ENCODE measurements at places on chromosomes 1 and 21.

- DNase-seq: no peak
Measured at GRCh38 chr21:18138507-18138906, 106.1 kb upstream of the CHODL start.

DNA sequence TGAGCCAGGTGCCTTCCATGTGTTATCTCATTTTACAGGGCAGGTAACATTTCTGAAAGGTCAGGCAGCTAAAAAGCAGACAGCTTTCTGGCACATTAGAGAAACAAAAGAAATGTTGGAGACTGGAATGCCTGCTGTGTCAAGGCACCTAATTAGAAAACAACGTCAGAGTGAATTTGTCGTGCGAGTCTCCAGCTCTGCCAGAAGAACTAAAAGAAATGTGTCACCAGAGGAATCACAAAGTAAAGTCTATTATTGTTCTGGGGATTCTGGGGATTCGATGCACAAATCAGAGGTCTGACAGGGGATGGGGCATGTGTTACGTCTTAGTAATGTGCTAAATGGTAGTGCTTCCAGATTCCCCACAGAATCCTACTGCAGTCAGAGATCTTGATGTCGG lies 89.3 kb downstream of the EDEM3 start:
- DNase-seq: no peak

GRCh38 chr1:96587222-96587621 lies 134.4 kb upstream of the PTBP2 start:
- no peak for DNase-seq

DNA sequence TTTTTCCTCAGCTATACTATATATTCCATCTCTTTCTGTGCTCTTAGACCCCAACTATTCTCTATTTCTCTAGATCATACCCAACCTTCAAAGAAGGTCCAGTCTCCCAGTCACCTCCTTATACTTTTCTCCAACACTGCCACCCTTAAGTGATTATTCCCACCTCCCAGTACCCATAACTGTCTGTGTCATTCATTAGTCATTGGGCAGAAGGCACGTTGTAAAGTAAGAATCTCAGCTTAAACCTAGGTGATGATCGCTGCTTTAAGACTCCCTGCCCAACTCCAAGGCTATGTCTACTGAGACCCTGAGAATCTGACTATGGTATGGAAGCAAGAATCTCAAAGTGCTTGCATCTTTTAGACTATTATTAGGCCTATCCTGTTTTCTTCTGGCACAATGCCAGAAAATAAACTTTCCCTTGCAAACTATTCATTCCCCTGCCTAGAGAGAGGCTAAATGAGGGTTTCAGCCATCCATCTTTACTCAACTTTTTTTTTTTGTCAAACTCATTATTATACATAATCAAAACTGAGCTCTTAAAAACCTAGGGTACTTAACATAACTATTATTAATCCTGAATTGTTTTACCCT lies 174.3 kb upstream of the DPT start:
- DNase-seq: no peak

DNA sequence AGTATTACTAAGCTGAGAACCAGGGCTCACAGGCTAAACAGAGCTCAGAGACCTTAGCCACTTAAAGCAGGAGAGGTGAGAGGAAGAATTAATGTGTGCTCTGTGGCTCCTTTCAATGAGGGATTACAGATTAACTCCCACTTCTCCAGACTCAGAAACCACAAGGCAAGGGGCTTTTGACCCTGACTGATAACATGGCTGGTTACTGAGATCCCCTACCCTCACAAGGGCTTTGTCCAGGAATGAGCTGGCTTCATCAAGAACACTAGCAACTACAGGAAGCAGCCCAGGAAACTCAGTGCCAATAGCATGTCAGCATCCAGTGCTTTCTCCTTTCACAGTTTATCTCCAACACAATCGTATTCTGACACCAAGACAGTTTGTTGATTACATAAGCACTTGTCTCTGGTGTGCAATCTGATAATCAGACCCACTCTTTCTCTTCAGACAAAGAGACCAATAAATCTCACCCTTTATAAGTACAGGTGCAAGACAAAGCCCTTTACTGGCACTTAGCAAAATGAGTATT lies 38.8 kb downstream of the ERI3 start:
- DNase-seq: peak; percentile 28

GRCh38 chr1:234629026-234629425 lies 19.0 kb upstream of the IRF2BP2 start:
- DNase-seq: no peak

GRCh38 chr1:174931214-174931613 lies 68.5 kb upstream of the CACYBP start:
- DNase-seq: no peak

DNA sequence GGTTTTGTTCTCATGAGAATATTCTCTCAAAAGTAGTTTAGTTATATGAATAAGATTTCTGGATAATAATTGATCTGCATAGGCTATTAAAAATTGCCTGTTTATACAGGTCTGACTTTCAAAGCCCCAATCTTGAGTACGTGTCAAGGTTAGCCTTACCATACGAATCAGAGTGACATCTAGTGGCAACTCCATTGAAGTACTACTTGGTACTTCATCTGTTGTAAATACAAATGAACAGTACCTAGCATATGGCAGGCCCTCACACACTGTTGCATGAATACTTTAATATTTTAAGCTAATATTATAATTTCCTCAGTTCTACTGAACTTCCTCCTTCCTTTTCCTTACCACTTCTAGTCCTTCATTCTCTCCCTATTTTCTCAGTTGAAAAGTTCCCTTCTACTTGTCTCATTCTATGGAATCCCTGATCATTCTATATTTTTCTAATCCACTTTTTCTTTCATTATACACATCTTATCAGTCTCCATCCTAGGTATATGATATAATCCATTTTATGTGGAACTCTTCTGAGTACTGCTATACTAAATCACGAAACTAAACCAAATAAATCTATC lies 101.2 kb downstream of the AKT3 start:
- peak; percentile 79 for DNase-seq

GRCh38 chr21:38956007-38956406 lies 150.3 kb downstream of the ETS2 start:
- DNase-seq: no peak

DNA sequence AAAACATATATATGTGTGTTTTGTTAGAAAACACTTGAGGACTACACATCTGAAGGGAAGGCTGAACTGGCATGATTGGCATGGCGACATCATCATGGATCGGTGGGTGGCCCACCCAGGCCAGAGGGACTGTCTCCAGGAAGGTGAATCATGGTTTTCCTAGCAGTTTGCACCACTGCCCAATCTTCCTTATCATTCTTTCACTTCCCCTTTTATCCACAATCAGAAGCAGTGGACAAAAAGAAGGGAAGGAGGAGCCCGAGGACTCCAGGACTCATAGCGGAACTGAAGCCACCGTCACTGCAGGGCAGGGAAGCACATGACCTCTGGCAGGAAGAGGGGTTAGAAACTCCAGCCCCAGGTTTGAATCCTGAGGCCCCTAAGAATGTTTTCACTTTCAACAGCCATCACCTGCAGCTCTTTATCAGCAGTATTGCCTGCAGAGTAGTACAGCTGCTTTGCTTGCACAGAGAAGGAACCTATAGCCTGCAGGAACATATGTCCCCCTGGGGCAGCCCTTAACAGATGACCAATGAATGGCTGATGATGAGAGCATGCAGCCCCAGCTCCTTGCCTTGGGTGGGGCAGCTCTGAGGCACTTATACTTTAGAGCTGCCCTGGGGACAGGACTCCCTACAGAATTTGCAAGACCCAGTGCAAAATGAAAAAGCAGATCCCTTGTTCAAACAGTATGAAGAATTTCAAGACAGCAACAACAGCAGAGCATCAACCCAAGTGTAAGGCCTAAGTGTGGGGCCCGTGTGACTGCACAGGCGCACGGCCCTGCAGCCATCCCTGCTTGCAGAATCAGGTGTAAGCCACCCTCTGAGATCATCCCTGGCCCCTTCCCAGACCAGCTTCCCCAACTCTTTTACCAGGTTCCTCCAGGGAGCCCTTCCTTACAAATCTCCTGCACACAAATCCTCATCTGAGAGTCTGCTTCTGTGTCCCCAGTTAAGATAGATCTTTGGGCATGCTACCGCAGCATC lies 241.8 kb upstream of the IRF2BP2 start:
- DNase-seq: peak; percentile 52

DNA sequence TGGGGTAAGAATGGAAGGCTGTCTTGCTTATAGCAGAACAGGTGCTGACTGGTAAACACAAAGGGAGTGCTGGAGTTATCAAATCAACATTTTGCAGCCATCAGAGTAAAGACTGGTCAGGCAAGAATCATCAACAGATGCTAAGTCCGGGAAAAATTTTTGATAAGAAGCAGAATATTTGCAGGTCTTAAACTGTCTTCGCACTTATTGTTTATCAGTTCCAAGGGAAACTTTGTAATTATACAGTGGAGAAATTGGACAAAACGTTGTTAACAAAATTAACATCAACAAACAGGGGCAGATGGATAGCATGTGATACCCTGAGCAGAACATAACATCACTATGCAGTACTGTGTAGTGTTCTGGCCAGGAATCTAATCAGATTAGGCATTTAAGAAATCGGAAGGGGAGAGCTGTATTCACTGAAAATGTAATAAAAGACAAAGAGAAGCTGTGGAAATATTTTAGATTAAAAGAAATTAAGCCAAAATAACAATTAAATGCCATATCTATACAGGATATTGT lies 127.1 kb downstream of the DAB1 start:
- DNase-seq: no peak

- DNase-seq: no peak
Measured at GRCh38 chr1:7292036-7292681, 478.9 kb upstream of the VAMP3 start.

DNA sequence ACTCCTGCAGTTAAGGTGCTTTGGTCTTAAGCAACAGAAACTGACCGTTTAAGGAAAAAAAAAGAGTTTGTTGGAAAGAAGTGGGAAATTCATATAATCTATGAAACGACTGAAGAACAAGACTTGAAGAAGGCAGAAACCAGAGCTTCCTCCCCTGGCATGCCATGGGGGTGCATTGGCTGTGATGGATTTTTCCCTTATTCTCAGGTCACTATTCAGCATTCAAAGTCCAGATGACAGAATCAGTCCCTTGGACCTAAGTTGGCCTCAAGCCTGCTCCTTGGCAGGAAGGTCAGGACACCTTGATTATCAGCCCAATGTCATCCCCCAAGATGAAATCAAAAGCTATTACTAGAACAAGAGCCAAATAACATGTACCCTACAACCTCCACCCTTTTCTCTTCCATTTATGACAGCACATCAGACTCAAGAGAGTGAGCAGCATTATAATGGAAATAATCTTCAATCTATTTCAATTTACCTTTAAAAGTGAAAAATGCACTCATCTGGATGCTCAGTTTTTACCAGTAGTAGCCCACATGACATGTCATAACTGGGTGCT lies 15.8 kb upstream of the TMEM9 start:
- DNase-seq: no peak

DNA sequence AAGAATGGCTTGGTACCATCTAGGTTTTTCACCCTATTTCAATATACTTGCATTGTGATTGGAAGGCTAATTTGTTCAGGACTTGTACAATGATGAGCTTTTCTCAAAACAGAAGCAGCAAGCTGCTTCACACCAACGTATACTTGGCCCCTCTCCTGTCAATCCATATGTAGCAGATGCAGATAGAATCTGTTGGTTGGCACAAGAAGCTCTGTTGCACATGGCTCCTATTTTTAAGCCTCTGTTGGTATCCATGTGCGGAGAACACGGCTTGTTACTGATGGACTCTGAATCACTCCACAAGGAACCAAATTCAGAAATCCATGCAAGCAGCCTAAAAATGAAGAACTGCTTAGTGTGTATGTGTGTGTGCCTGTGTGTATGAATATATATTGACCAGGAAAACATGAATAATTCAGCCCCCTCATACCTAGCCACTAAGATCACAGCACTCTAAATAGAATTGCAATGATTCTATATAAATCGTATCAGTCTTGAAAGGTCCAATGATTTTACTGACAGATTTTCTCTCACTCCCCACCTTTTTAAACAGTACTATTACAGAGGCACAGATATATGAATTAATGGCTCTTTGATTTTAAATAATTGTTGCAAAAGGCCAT lies 258.4 kb upstream of the DPYD start:
- DNase-seq: no peak

GRCh38 chr1:155831279-155831976 lies 25.6 kb downstream of the GON4L start:
- DNase-seq: no peak

- no peak for DNase-seq
Measured at GRCh38 chr1:114299331-114299975, 145.8 kb upstream of the SYT6 start.

GRCh38 chr1:248844526-248844925 lies 6.5 kb downstream of the ZNF672 start:
- no peak for DNase-seq

- no peak for DNase-seq
Measured at GRCh38 chr1:203944651-203945404, 83.4 kb downstream of the SNRPE start.

- DNase-seq: no peak
Measured at GRCh38 chr1:187070076-187070475, 241.3 kb downstream of the PLA2G4A start.

DNA sequence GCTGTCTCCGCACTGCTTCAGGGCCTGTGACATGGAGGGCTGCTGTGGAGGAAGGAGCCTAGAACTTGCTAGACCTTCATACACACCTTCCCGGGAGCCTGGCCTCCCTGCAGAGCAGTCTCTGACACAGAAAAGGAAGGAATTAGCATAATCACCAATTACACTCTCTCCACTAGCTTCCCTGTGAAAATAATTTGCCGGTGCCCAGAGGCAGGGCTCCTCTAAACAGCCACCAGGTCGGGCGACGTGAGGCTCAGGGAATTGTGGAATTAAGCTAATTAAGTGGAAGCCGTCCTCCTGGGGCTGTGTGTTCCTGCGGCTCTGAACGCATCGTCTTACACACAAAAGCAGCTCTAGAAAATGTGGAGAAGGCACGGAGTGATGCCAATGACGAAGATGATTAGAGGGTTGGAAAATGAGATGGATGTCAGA lies 82.6 kb downstream of the NENF start:
- no peak for DNase-seq

DNA sequence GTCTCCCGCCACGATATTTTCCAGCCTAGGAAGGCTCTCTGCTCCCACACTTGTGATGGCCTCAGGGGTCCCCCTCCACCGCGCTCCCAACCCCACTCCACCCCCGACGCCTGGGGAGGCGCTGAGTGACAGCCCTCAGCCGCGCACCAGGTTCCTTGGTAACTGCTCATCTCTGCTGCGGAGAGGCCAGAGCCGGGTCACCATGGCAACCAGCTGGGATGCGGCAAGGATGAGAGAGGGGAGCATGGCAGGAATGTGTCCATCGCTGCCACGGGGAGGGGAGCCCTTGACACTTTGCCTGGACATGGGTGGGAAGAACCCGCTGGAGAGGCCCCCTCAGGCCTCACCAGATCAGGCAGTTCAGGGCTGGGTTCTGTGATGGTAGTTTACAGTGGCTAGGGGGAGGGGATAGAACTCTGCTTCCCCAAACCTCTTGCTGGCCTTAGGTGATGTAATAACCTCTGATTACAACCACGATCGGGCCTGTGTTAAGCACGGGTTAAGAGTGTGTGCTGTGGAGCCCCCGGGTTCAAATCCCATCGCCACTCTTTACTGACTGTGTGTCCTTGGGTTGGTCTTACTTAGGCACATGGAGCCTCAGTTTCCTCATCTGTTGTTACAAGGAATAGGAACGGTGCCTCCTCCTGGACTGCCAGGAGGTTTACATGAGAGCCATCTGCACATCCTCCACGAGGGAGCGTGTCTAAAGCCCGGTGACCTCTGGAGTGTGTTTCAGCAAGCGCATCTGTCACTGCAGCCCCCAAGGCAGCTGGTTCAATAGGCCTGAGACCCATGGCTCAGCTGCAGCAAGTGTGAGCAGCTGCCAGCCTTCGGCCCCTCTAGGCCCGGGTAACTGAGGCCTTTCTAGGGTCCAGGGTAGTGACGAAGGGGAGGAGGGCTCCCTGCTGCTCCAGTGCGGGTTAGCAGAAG lies 6.3 kb downstream of the KIF17 start:
- no peak for DNase-seq

All from endothelial cell of umbilical vein (primary cell).